ENCODE measurements at places on chromosomes 4 and X.

GRCh38 chrX:3712870-3713224 is 602 bp downstream of the PRKX start:
- DNase-seq, result no peak

- DNase-seq, result no peak
Observed at GRCh38 chr4:24210332-24210902, 320.6 kb upstream of the PPARGC1A start.

- DNase-seq, result no peak
Observed at GRCh38 chr4:24472161-24472510, 112.2 kb downstream of the DHX15 start.

GRCh38 chrX:14026121-14026520 is 3.6 kb downstream of the GEMIN8 start:
- DNase-seq, result no peak

- DNase-seq, result no peak
Observed at GRCh38 chr4:56038487-56039162, 89.9 kb downstream of the CEP135 start.

DNA sequence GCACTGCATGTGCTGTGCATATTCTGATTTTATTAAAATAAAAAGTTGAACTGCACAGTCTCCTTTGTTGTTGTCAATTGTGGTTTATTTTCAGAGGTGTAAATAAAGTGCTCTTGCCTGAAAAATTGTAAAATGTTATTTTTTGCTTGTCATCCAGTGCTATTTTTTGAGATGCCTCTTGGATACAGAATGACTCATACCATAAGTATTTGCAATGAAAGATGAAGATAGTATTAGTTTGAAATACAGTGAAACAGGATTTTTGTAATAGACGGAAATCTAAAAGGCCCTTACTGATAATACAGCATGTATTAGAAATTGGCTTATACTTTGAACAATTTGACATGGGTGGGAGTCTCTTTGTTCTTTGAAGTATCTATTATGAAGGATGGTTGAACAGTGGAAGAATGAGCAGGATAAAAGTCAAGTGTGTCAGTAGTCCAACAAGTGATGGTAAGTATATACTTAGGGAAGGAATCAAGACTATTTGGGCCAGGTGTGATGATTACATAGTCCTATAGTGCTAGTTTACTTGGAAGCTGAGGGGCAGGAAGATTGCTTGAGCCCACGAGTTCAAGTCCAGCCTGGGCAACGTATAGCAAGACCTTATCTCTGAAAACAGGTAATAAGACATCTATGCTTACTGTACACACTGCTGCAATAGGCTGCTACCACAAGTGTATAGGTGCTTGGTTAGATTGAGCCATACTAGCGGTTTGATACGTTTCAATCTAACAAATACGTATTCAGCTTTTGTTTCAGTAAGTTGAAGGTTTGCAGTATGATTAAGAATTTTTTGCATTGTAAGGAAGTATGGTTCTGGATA is 16.4 kb downstream of the DDX3X start:
- DNase-seq, result no peak

GRCh38 chr4:184400375-184400870 is 73.9 kb downstream of the IRF2 start:
- DNase-seq, result no peak
